ENCODE measurements at places on chromosomes 1 and 21.

DNA sequence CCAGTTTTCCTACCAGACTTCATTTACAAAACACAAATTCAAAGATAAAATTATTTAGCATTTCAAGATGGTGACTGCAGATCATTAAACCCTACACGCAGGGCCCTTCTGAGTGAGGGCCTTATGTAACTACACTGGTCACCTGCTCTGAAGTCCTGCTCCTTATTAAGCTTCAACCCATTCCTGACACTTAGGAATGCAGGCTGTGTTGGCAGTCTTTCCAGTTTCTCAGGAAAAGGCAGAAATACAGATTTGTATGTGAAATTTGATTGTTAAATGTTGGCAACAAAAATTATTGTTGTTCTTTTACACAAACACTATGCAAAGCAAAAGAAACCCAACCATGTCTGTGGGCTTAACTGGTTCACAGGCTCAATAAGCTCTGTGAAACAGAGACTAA, 25.8 kb upstream of the BCAS2 start:
- no peaks in the 10 kb centered on the region for H3K4me1 ChIP-seq
- no peak overlapping the region for H3K4me3 ChIP-seq
- H3K27ac ChIP-seq: no peak overlapping the region
- peaks cover 56% of the 10 kb centered on the region for H3K36me3 ChIP-seq

- H3K4me1 ChIP-seq: no peaks in the 10 kb centered on the region
- H3K36me3 ChIP-seq: no peaks in the 10 kb centered on the region
- H3K27ac ChIP-seq: no peak overlapping the region
- no peak overlapping the region for H3K4me3 ChIP-seq
These were observed 52.8 kb upstream of the RPL11 start for GRCh38 chr1:23638786-23639241.

- H3K4me3 ChIP-seq: no peak overlapping the region
- no peak for DNase-seq
- no peaks in the 10 kb centered on the region for H3K36me3 ChIP-seq
- H3K27me3 ChIP-seq: no peaks in the 10 kb centered on the region
- H3K4me1 ChIP-seq: no peaks in the 10 kb centered on the region
These were observed 69.2 kb downstream of the TNR start for GRCh38 chr1:175674186-175674585.

DNA sequence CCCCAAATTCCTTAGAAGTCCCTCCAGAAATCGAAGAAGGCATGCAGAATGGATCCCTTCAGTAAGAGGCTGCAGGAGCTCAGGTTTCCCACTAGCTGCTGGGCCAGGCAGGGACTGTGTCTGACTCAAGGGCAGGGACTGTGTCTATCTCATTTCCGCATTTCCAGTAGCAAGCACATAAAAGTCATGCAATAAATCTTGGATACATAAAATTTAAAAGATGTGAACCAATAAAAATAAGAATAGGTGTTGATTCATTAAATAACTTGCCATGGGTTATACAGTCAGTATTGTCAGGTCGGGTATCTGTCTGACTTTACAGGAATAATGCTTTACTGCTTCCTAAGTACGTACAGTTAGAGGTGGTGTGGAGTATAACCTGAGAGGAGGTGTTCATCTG, 15.2 kb downstream of the PM20D1 start:
- no peak overlapping the region for H3K4me3 ChIP-seq
- no peak for DNase-seq
- H3K27ac ChIP-seq: no peak overlapping the region
- no peaks in the 10 kb centered on the region for H3K27me3 ChIP-seq
- H3K36me3 ChIP-seq: no peaks in the 10 kb centered on the region

- no peak overlapping the region for H3K4me3 ChIP-seq
- no peak overlapping the region for H3K27ac ChIP-seq
- H3K27me3 ChIP-seq: no peaks in the 10 kb centered on the region
These were observed 4.3 kb upstream of the GNAI3 start for GRCh38 chr1:109543988-109544735.

DNA sequence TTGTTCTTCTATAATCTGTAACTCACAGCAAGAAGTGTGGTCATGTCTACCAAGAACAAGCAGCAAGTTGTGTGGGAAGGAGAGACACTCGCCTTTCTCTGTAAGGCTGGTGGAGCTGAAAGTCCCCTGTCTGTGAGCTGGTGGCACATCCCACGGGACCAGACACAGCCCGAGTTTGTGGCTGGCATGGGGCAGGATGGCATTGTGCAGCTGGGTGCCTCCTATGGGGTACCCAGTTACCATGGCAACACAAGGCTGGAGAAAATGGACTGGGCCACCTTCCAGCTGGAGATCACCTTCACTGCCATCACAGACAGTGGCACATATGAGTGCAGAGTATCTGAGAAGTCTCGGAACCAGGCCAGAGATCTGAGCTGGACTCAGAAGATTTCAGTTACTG, 15.5 kb downstream of the CD101 start:
- H3K4me3 ChIP-seq: no peak overlapping the region
- DNase-seq: no peak
- H3K27ac ChIP-seq: no peak overlapping the region
- no peaks in the 10 kb centered on the region for H3K27me3 ChIP-seq

DNA sequence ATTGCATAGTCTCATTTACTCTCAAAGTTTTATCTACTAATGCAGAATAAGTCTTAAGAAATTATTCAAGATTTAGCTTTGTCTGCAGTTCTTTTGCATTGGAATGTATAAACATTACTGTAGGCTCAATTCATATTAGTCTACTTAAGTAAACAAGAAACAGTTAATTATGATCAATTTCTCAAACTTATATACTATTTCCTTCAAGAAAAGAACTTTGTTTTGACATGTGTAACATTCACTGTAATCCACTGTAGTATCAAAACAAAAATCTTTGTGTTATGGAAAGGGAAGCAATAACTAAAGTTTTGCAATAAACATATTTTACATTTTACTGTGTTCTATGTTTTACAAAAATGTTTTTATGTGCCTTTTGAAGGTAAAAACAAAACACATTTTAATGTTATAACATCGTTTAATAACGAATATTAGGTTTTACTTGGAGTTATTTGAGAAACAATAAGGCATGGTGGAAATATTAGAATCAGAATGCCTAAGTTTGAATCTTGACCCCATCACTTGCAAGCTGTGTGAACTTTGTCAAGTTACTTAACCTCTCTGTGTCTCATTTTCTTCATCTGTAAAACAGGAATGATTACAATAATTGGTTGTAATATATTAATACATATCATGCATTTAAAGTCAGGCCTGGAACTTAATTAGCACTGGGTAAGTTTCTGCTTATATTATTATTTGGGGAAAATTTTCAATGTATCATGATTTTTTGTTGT, 77.0 kb upstream of the DPH5 start:
- no peak overlapping the region for H3K27ac ChIP-seq
- DNase-seq: no peak
- no peaks in the 10 kb centered on the region for H3K4me1 ChIP-seq
- H3K36me3 ChIP-seq: no peaks in the 10 kb centered on the region
- no peak overlapping the region for H3K4me3 ChIP-seq

- H3K27me3 ChIP-seq: no peaks in the 10 kb centered on the region
- H3K4me1 ChIP-seq: no peaks in the 10 kb centered on the region
- no peak for DNase-seq
- H3K27ac ChIP-seq: no peak overlapping the region
These were observed 15.9 kb downstream of the MCM3AP start for GRCh38 chr21:46269466-46269865.

DNA sequence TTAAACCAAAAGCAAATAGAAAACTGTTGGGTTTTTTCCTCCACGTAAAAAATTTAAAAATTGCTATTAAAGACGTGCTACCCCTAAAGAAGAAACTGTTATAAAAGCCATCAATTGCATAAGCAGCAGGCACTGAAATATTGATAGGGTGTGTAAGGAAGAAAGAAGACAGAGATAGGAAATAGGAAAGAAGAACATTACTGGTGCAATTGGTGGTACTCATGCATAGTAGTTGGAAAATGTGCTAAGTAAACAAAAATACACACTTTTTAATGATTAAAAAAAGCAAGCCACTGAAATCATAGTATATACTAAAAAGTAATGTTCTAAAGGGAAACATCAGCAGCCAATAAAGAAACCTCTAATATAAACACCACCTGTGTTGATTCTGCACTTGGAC, 52.8 kb upstream of the ANGPTL3 start:
- no peak overlapping the region for H3K27ac ChIP-seq
- peaks cover 12% of the 10 kb centered on the region for H3K36me3 ChIP-seq
- H3K4me1 ChIP-seq: no peaks in the 10 kb centered on the region
- no peaks in the 10 kb centered on the region for H3K27me3 ChIP-seq
- H3K4me3 ChIP-seq: no peak overlapping the region

- no peak for DNase-seq
- H3K4me3 ChIP-seq: no peak overlapping the region
- H3K36me3 ChIP-seq: no peaks in the 10 kb centered on the region
These were observed 11.6 kb downstream of the CDC42BPA start for GRCh38 chr1:227306689-227307088.

DNA sequence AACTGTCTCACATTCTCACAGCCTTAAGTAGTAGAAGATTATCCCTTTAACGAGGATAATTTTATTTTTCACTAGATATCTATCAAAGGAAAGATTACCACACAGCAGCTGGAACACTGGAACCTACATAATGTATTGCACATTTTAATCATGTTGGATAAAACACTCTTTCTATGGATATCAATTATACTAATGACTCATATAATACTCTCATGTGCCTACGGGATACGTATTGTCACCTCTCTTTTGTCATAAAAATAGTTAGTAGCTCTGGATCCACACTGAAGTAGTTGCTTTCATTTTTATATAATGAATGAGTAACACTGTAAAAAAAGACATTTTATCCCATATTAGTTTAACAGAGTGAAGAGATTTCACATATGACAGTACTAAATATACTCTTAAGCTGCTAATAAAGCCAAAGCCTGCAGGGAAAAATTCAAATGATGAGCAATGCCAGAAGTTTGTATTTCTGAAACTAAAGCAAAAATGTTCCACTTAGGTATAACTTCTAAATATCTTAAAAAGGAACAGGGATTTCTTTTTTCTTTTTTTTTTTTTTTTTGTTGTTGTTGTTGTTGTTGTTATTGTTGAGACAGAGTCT, 408.7 kb upstream of the PKN2 start:
- no peak for DNase-seq
- no peak overlapping the region for H3K4me3 ChIP-seq
- no peak overlapping the region for H3K27ac ChIP-seq
- H3K27me3 ChIP-seq: no peaks in the 10 kb centered on the region
- no peaks in the 10 kb centered on the region for H3K4me1 ChIP-seq

- H3K36me3 ChIP-seq: no peaks in the 10 kb centered on the region
- H3K27me3 ChIP-seq: no peaks in the 10 kb centered on the region
- H3K27ac ChIP-seq: no peak overlapping the region
- no peaks in the 10 kb centered on the region for H3K4me1 ChIP-seq
These were observed 54.5 kb downstream of the PAPPA2 start for GRCh38 chr1:176517484-176517883.

- no peaks in the 10 kb centered on the region for H3K27me3 ChIP-seq
- H3K4me1 ChIP-seq: peaks cover 3% of the 10 kb centered on the region
- no peak overlapping the region for H3K27ac ChIP-seq
- no peak overlapping the region for H3K4me3 ChIP-seq
These were observed 5.0 kb upstream of the KCNC4 start for GRCh38 chr1:110205156-110205555.

DNA sequence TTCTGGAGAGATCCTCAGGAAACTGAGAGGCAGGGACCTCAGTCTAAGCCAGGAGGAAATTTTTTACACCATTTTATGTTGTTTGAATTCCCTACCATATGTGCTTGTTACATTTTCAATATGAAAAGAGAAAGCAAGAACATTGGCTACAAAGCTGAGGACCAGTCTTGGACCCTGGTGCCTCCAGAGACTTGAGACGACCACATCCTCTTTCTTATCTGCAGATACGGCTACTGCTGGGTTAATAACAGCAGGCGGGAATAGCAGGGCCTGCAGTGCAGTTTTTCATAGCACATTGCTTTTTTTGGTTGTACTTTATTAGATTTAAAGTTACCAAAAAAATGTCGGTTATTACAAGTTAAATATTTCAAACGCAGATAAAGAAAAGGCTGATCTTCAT, 3.9 kb downstream of the KDM4A start:
- no peak overlapping the region for H3K4me3 ChIP-seq
- DNase-seq: no peak
- H3K36me3 ChIP-seq: peaks cover 54% of the 10 kb centered on the region

DNA sequence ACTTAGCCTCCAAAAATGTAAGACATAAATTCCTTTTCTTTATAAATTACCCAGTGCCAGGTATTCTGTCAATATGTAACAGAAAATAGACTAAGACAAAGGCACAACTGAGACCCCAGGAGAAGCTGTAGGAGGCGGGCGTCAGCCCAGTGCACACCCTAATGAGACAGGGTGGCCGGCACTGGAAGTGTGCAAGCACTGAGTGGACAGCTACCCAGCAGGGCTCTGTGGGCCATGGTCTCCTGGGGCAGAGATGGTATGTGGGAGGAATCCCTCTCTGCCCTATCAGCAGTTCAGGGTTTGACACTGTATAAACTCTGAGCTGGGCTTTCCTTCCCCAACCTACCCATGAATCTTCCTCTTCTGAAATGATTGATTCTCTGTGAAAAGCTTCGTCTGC, 139.5 kb downstream of the GLIS1 start:
- H3K4me1 ChIP-seq: no peaks in the 10 kb centered on the region
- no peak overlapping the region for H3K27ac ChIP-seq
- H3K4me3 ChIP-seq: no peak overlapping the region
- no peaks in the 10 kb centered on the region for H3K36me3 ChIP-seq

DNA sequence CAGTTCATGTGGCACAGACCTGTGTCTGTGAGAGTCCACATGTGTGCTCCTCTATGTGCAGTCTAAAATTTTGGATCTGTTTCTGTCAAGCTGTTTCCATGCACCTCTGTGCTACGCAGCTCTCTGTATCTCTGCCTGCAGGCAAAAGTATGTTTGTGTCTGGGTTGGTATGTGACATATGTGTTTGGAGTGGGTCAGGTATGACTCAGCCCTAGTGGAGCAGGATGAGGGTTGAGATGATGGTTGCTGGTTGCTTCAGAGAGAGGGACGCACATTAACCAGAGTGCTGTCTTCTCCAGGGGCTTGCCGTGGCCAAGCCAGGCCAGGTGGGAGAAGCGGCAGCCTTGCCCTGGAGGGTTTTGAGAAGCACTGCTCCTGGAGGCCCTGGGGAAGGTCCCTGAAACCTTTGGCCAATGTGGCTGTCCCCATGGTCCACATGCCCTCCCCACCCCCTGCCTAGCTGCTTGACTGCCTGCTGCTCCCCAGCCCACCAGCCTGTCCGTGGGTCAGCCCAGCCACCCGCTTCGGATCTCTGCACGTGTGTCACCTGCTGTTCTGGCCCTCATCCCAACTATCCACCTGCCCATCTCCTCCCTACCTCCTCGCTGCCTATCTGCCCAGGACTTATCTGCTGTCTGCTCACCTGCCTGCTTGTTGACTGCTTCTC, 4.1 kb upstream of the EVA1B start:
- peaks cover 9% of the 10 kb centered on the region for H3K4me1 ChIP-seq
- no peaks in the 10 kb centered on the region for H3K27me3 ChIP-seq
- DNase-seq: no peak
- H3K4me3 ChIP-seq: no peak overlapping the region
- H3K27ac ChIP-seq: no peak overlapping the region
